Activated naive CD4-positive, alpha-beta T cell treated with anti-CD3 and anti-CD28 coated beads, Interleukin-2, amount 10 ng/mL, durations not matched to agents 7 days and 5 days (primary cell): ENCODE measurements at places on chromosomes 1 and 21.

DNA sequence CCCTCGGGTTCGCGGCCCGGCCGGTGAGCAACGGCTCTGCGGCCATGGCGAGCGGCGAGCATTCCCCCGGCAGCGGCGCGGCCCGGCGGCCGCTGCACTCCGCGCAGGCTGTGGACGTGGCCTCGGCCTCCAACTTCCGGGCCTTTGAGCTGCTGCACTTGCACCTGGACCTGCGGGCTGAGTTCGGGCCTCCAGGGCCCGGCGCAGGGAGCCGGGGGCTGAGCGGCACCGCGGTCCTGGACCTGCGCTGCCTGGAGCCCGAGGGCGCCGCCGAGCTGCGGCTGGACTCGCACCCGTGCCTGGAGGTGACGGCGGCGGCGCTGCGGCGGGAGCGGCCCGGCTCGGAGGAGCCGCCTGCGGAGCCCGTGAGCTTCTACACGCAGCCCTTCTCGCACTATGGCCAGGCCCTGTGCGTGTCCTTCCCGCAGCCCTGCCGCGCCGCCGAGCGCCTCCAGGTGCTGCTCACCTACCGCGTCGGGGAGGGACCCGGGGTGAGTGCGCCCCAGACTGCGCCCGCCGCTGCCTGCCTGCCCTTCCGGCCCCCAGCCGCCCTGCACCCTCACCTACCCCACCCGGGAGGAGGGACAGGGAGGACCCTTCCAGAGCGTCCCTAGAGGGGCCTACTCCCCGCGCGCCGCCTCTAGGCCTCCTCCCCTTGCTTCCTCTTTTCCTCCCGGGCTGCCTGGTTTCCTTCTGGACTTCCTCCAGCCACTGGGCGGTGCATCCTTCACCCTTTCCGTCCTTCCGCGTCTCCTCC lies at the start of gene RNPEP:
TSS of gene RNPEP (plus strand) at position 26 of the 757 bp plus-strand sequence. CDS start at position 45, 19 bp downstream.
- peaks cover 20% of the 10 kb centered on the region for H3K4me1 ChIP-seq
- H3K36me3 ChIP-seq: peaks cover 2% of the 10 kb centered on the region
- peak within 1 kb of the TSS; percentile 89 for H3K4me3 ChIP-seq
- H3K27ac ChIP-seq: peak within 1 kb of the TSS; percentile 82
- DNase-seq: peak; percentile 74
- peaks cover 15% of the 10 kb centered on the region for H3K27me3 ChIP-seq

DNA sequence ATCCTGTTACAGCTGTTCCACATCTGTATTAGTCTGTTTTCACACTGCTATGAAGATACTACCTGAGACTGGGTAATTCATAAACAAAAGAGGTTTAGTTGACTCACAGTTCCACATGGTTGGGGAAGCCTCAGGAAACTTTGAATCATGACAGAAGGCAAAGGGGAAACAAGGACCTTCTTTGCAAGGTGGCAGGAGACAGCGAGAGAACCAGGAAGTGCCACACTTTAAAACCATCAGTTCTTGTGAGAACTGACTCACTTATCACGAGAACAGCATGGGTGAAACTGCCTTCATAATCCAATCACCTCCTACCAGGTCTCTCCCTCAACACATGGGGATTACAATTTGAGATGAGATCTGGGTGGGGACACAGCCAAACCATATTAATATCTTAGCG lies 110.3 kb upstream of the TRABD2B start:
- no peaks in the 10 kb centered on the region for H3K4me1 ChIP-seq
- no peak for DNase-seq
- no peak overlapping the region for H3K27ac ChIP-seq
- no peaks in the 10 kb centered on the region for H3K36me3 ChIP-seq
- no peaks in the 10 kb centered on the region for H3K27me3 ChIP-seq

GRCh38 chr1:105608713-105609112 lies 1447.8 kb upstream of the PRMT6 start:
- H3K27ac ChIP-seq: no peak overlapping the region
- H3K27me3 ChIP-seq: no peaks in the 10 kb centered on the region
- no peaks in the 10 kb centered on the region for H3K36me3 ChIP-seq
- no peak for DNase-seq

GRCh38 chr1:180887841-180888240 lies 24.9 kb upstream of the KIAA1614 start:
- peaks cover 2% of the 10 kb centered on the region for H3K4me1 ChIP-seq
- H3K27ac ChIP-seq: no peak overlapping the region
- no peaks in the 10 kb centered on the region for H3K27me3 ChIP-seq
- peaks cover 3% of the 10 kb centered on the region for H3K36me3 ChIP-seq
- no peak overlapping the region for H3K4me3 ChIP-seq

DNA sequence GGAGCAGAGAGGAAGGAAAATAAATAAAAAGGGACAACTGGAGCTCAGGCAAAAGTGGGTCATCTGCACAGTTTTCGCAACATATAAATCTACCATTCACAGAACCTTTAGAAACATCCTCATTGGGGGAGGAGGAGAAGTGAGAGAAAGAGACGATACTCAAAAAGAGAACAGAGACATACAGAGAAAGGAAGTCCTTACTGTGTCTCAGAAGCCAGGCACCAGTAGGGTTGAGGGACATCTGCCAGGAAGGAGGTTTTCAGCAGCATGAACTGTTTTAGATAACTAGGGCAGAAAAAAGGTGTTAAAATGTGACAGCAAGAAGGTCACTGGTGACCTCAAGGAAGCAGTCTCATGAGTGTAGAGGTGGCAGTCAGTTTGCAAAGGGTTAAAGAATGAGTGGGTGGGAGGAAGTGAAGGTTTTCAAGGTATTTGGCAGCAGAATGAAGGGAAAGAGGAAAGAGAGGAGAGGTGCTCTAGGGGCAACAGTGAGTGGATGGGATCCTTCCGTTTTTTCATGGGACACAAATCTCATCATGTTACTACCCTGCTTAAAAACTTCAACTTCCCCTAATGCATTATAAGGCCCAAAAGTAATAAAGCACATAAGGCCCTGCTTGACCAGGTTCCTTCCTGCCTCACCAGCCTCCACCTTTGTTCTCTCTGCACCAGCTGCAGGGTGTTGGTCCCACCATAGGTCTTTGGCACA lies 9.5 kb downstream of the JAK1 start:
- H3K4me3 ChIP-seq: no peak overlapping the region
- peaks cover 15% of the 10 kb centered on the region for H3K36me3 ChIP-seq
- H3K4me1 ChIP-seq: peaks cover 56% of the 10 kb centered on the region

GRCh38 chr21:34946385-34946840 lies 102.7 kb downstream of the RUNX1 start:
- no peak overlapping the region for H3K4me3 ChIP-seq
- peaks cover 17% of the 10 kb centered on the region for H3K36me3 ChIP-seq
- peaks cover 75% of the 10 kb centered on the region for H3K4me1 ChIP-seq
- no peak overlapping the region for H3K27ac ChIP-seq
- no peaks in the 10 kb centered on the region for H3K27me3 ChIP-seq
- DNase-seq: no peak

- DNase-seq: no peak
- H3K27me3 ChIP-seq: peaks cover 50% of the 10 kb centered on the region
- H3K4me3 ChIP-seq: no peak overlapping the region
- no peaks in the 10 kb centered on the region for H3K36me3 ChIP-seq
Observed at GRCh38 chr1:180923887-180924286, 11.2 kb downstream of the KIAA1614 start.

DNA sequence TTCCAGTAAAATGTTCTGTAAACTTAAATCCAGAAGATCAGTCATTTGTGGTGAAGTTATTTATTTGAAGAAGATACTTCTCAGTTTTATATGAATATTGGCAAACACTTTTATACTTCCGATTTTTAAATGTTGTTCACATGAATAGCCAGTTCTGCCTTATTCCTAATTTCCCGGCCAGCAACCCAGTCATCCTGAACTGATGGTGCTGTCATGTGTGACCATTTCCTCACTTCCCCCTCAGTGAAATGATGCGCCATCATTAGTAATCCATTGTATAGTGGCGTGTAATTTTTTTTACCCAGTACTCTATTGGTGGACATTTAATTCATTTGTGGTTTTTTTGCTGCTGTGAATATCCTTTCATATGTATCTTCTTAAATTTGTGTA lies 16.4 kb downstream of the GPSM2 start:
- H3K4me3 ChIP-seq: no peak overlapping the region
- no peaks in the 10 kb centered on the region for H3K4me1 ChIP-seq
- H3K27me3 ChIP-seq: no peaks in the 10 kb centered on the region
- no peak for DNase-seq

DNA sequence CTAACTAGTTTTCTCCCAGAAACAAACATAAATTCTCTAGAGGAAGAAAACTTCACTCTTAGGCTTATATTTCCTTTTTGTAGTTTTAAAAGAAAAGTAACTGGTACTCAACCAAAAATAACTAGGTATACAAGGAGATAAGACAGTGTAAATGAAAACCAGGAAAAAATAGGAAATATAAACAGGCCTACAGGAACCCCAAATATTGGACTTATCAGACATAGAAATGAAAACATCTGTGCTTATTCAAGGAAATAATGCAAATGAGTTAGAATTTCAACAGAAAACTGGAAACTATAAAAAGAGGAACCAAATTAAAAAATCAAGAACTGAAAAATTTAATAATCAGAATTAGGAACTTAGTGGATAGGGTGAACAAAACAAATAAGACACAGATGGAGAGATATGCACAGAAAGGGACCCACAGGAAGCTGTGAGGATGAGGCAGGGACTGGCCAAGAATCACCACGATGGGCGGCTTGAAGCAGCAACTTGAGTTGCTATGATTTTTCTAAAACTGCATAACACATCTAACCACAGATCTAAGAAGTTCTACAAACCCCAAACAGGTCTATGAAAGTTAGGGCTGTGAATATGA lies 67.5 kb upstream of the ACTRT2 start:
- H3K4me1 ChIP-seq: no peaks in the 10 kb centered on the region
- DNase-seq: no peak
- no peak overlapping the region for H3K27ac ChIP-seq
- H3K4me3 ChIP-seq: no peak overlapping the region

GRCh38 chr1:101188331-101188730 lies 48.5 kb upstream of the S1PR1 start:
- peaks cover 37% of the 10 kb centered on the region for H3K4me1 ChIP-seq
- DNase-seq: no peak
- no peak overlapping the region for H3K4me3 ChIP-seq
- peaks cover 11% of the 10 kb centered on the region for H3K36me3 ChIP-seq
- H3K27ac ChIP-seq: no peak overlapping the region

DNA sequence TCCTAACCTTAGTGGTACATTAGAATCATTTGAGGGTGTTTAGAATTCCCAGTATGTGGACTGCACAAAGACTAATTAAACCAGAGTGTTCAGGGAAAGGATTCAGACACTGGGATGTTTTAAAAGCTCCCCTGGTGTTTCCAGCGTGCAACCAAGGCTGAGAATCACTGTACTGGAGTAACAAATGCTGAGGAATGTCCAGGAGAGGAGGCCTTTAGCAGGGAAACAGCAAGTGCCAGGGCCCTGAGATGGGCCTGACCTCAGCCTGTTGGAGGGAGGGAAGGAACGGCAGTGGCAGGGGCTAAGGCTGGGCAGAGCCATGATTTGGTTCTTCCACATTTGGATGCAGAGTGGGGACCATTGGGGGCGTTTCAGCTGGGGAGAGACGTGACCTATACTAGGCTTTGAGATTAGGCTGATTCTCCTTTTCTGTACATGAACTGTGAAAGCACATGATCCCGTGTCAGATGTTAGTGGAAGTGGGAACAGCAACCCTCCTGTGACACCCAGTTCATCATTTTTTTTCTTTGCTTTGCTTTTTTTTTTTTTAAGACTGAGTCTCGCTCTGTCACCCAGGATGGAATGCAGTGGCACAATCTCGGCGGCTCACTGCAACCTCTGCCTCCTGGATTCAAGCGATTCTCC lies 49.3 kb downstream of the KANK4 start:
- no peaks in the 10 kb centered on the region for H3K27me3 ChIP-seq
- H3K36me3 ChIP-seq: peaks cover 6% of the 10 kb centered on the region
- DNase-seq: no peak
- peaks cover 29% of the 10 kb centered on the region for H3K4me1 ChIP-seq
- no peak overlapping the region for H3K27ac ChIP-seq
